H1 (cell line): ENCODE measurements at places on chromosomes 3 and 15. TPM values are rescaled to one million over a fixed set of nuclear protein-coding genes. Genes with fewer than 3 reads are reported as not detected.

RAB7A gene
- 185 and 195 TPM in 2 replicates for total RNA-seq

GOLGA6L7 gene
- total RNA-seq: not detected in 2 replicates

ZIC4 gene
- total RNA-seq: 0.13 TPM in 1 of 2 replicates, not detected in the other

CPEB1 gene
- total RNA-seq: 4.0 and 4.5 TPM in 2 replicates

KIF15 gene
- total RNA-seq: 25.5 and 26.4 TPM in 2 replicates

CADPS gene
- 10.2 and 11.7 TPM in 2 replicates for total RNA-seq

DNA sequence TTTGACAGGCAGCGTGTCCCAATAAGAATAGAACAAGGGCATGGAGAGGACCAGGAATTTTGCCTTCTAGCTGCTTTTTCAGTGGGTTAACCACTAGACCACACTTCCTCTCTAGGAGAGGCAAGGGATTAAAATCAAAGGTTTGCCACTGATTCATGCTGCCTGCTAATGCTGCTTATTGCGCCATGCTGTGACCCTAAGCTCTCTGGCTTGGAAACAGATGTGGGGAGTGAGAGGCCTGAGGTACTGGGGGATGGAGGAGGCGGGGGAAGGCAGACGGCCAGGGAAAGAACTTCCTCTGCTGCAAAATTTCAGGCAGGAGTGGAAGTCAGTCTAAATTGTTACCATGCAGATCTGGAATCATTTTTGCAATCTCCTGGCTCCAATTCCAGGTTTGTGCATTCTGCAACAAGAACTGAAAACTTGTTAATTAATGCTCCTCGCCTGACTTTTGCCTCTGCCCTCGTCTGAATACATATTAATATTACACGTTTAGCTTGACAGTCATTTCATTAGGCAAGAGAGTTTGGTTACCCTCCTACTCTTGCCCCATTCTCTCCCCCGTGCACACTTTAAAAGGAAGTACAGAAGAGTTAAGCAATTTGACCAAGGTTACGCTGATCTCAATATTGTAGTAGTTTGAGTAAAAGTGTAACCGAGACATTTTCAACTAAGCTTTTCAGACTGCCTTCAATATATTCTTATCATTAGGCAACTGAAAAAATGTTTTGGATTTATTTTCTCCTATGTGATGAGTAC, 121.7 kb upstream of the SPRED1 start:
- DNase-seq: no peak

- no peak for DNase-seq
These were observed 177.4 kb upstream of the TRIM42 start for GRCh38 chr3:140500473-140500872.

GRCh38 chr3:108215871-108216270, 6.4 kb downstream of the IFT57 start:
- DNase-seq: no peak

DNA sequence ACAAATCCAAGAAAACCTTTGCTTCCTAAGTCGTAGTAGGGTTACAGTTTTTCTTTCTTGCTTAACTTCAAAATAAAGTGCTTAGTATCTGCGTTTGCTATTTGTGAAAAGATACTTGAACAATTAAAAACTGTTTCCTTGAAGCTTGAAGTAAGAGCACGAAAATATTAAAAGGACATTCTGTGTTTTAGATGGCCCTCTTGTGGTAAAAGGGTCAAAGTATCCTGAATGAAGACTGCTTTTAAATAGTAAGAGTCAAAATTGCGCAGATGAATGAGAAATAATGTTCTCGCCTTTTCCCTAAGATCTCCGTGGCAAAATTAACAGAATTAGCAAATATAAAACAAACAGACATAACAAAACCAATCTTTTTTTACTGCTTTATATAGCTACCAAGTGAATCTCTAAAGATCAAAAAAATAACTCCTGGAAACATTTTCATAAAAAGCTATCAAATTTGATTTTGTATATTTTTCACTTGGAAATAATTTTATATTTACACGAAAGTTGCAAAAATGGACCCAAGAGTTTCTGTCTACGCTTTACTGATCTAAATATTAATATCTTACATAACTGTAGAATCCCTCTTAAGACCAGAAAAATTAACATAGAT, 175.4 kb downstream of the MBNL1 start:
- no peak for DNase-seq

- DNase-seq: no peak
These were observed 375.5 kb upstream of the CFAP20DC start for GRCh38 chr3:59425371-59425770.

DNA sequence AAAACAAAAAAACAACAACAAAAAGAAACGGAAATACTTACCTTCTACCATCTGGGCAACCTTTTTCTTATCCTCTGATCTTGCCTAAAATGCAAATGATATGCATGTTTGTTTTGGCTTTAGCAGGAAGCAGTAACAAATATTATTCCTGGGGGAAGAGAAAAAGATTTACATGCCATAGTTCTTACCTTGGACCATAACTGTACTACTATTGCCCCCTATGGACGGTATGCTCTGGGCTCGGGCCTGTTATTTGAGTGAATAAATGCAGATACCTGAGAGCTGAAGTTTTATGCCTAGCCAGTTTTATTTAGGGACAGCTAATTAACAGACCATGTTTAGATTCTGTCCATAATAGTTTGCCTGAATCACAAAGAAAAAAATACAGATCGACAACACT, 12.6 kb upstream of the STARD5 start:
- DNase-seq: peak; percentile 32

DNA sequence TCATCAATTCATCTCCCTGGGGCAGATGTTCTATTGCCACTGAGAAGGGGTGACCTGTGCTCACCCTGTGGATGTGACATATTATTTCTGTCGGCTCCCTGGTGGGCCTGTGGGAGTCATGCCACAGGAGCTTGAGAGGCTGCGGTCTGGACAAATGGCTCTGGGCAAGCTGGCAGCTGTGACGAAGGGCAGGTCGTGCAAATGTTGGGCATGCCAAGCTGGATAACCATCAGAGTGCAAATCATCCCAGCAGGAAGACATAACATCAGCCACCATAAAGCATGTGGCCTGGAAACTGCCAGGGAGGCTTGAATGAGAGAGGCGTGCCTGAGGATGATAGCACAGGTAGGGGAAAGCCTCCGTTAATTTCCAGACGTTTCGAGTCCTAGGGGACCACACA, 45.3 kb upstream of the FAM3D start:
- DNase-seq: no peak

GRCh38 chr3:27540231-27540630, 56.0 kb upstream of the SLC4A7 start:
- DNase-seq: no peak

GRCh38 chr3:46971742-46972141, 4.8 kb downstream of the CCDC12 start:
- DNase-seq: no peak

GRCh38 chr3:122760453-122761271, 33.0 kb downstream of the HSPBAP1 start:
- DNase-seq: peak; percentile 53

DNA sequence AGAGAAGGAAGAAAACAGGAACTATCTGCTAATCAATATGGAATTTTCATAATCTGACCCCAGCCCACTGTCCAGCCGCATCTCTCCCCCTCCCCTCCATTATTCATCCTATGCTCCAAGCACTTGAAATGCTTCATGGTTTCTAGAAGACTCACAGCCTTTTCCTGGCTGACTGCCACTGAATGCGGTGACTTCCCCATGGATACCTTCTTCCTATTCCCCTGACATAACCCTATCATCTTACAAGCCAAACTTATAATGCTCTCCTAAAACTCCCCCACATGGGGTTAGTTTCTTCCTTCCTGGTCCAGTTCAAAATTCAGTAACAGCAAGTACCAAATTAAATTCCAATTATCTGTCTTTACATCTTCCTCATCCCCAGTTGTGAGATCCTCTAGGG, 31.2 kb upstream of the PTX3 start:
- DNase-seq: no peak

DNA sequence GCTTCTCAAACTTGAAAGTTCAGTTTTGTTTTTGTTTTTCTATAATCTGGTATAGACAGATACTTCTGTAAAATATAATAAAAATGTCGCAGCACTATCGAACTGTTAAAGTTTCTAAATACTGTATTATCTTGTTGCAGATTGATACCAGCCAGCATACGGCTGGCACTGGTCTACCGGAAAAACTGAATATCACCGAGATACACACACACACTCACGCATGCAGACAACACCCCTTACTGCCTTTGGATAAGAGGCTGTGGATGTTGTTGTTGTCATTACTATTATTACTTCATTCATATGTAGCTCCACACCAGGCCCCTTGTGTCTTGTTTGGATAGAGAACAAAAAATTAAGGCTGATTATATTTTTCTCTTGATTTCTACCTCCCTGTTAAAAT, 32.4 kb downstream of the MAP6D1 start:
- DNase-seq: no peak

- DNase-seq: no peak
These were observed 213.9 kb downstream of the CDIN1 start for GRCh38 chr15:36793205-36793873.
